ENCODE measurements at places on chromosomes 16 and 17. TPM values are rescaled to one million over a fixed set of nuclear protein-coding genes. Genes with fewer than 3 reads are reported as not detected.

TMEM88 gene
- 23.3 TPM for total RNA-seq

CCL2 gene
- total RNA-seq = 30.0 TPM

DNA sequence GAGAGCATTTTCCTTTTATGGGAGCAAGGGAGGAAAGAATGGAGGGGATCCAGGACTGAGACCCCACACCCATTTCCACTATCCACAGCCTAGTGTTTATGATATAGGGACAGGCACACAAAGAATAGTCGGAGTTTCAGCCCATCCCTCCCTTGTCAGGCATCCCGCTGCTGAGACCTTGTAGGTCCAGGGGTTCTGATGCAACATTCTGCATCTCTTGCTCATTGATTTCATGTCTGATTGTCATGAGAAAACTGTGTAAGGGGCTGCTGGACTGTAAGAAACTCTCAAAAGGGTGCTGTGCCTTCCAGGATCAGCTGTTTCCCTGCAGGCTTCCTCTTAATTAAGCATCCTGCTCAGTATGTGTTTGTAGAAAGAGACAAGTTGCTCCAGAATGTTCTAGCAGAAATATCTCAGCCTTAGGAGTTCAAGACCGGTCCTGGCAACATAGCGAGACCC lies 5.3 kb upstream of the POLR3E start:
- H3K4me1 ChIP-seq = no peaks in the 10 kb centered on the region
- H3K4me3 ChIP-seq = no peak overlapping the region
- H3K27me3 ChIP-seq = no peaks in the 10 kb centered on the region
- no peaks in the 10 kb centered on the region for H3K36me3 ChIP-seq

GRCh38 chr17:54324813-54325212 lies 502.1 kb downstream of the KIF2B start:
- H3K36me3 ChIP-seq = no peaks in the 10 kb centered on the region
- no peaks in the 10 kb centered on the region for H3K27me3 ChIP-seq

GRCh38 chr16:4706871-4707270 lies 13.5 kb downstream of the NUDT16L1 start:
- peaks cover 7% of the 10 kb centered on the region for H3K36me3 ChIP-seq
- no peak overlapping the region for H3K27ac ChIP-seq
- H3K4me3 ChIP-seq = no peak overlapping the region
- no peak for DNase-seq
